ENCODE measurements at places on chromosomes 3 and 15.

DNA sequence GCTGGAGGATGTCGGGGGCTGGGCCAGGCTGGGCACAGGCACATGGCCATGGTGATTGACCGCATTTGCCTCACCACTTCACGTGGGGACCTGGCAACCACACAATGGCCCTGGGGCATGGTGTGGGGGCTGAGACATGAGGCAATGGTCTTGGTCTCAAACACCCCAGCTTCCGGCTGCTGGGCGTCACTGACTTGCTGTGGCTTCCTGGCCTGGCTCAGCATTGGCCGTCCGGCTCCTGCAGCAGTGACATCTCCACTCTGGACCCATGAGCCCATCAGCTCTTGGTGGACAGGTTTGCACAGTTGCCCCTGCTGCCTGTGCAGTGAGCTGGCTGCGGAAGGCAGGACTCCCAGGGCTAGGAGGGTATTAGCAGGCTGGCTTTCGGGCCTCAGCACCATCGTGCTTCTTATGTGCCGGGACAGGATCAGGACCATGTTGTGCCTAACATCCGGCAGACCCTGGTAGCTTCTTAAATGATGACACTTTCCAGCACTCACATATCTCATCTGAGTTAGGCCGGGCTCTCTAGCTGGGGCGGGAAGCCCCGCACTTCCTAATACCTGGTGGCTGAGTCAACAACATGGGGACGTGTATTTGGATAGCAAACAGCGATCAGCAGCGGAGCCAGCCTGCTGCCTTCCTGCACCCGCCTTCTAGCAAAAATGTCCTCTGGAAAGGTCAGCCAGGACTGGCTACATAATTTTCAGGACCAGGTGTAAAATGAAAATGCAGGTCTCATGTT is 34.1 kb downstream of the ZNF710 start:
- no peak for DNase-seq

DNA sequence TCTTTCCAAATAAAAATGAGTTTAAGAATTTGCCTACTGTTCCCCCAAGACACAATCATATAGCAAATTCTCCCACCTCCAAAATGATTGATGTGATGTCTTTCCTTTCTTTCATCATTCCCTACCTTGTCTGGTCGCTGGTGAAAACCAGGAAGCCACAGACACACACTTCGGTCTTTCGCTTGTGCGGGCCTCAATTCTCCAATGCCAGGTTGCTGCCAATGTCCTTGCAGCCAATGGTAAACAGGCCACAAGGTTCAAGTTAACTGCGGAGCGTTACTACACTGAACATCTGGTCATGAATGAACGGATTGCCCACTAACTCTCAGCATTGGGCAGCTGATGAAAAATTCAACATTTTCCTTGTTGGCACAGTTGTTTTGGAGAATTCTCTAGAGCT is 192.2 kb downstream of the FOXP1 start:
- no peak for DNase-seq

- no peak for DNase-seq
Observed at GRCh38 chr15:100999369-100999768, 80.2 kb downstream of the LRRK1 start.

DNA sequence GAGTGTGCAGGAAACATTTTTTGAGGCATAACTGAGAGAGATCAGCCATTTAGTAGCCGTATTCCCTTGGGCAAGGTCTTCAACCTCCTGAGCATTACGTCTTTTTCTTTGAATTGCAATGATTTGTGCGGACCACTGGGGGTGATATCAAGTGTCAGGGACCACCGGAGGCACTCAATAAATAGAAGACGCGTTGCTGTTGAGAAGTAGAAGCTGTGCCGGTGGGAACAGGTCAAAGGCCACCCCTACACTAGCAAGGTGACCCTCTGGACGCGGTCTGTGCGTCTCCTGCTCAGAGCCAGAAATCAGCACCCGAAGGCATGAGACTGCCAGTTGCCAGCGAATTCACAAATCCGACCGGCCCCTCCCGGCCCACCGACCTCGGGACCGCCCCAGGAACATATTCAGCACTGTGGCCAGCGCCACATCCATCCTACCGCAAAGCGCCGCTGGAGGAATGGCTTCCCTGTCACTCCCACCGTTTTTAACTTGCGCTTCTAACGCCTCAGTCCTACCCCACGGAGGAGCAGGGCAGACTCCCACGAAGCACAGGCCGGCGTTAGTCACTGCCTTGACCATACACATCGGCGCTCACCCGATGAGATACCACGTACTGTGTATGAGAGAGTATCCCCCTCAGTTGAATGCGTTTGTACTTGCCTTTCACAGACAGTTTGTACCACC is 1.4 kb upstream of the GHSR start:
- no peak for DNase-seq

- DNase-seq = peak; percentile 58
Observed at GRCh38 chr3:124552224-124552623, 178.0 kb upstream of the UMPS start.

DNA sequence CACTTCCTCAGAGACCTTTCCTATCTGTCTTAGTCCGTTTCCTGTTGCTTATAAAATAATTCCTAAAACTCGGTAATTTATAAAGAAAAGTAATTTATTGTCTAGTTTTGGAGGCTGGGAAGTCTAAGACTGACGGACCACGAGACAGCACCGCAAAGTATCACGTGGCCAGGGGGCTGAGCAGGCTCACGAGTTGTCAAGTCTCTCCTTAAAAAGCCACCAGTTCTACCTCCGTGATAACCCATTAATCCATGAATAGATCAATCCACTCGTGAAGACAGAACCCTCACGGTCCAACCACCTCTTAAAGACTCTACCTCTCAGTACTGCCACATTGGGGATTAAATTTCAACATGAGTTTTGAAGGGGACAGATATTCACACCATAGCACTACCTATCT is 821 bp downstream of the LINS1 start:
- DNase-seq = no peak

GRCh38 chr3:18761530-18761929 is 336.4 kb upstream of the SATB1 start:
- DNase-seq = no peak

- DNase-seq = peak; percentile 40
Observed at GRCh38 chr15:89206908-89207331, 14.5 kb downstream of the RLBP1 start.

GRCh38 chr15:55879181-55879580 is 114.2 kb downstream of the NEDD4 start:
- DNase-seq = no peak

DNA sequence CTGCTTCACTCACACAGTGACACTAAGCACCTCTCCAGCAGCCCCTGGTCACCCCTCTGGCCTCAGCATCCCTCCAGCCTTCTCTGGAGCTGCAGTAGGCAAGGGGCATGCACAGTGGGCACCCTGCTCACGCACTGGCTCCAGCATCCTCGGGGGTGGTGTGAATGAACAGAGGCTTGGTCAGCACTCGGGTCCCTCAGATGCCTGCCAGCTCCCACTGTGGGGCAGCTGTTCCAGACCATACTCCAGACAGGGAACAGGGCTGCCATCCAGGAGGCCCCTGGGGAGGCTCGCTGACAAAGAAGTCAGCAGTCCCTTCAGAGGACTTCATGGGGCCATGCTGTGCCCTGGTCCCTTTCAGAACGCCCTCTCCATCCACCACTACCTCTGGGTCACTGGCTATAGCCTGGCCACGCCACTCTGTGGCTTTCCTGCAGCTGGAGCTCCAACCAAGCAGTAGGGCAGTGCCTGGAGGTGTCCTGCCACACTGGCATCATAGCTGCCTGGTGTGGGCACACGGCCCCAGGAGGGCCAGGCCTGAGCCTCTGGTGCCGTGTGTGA is 26.3 kb downstream of the ALS2CL start:
- DNase-seq = no peak

DNA sequence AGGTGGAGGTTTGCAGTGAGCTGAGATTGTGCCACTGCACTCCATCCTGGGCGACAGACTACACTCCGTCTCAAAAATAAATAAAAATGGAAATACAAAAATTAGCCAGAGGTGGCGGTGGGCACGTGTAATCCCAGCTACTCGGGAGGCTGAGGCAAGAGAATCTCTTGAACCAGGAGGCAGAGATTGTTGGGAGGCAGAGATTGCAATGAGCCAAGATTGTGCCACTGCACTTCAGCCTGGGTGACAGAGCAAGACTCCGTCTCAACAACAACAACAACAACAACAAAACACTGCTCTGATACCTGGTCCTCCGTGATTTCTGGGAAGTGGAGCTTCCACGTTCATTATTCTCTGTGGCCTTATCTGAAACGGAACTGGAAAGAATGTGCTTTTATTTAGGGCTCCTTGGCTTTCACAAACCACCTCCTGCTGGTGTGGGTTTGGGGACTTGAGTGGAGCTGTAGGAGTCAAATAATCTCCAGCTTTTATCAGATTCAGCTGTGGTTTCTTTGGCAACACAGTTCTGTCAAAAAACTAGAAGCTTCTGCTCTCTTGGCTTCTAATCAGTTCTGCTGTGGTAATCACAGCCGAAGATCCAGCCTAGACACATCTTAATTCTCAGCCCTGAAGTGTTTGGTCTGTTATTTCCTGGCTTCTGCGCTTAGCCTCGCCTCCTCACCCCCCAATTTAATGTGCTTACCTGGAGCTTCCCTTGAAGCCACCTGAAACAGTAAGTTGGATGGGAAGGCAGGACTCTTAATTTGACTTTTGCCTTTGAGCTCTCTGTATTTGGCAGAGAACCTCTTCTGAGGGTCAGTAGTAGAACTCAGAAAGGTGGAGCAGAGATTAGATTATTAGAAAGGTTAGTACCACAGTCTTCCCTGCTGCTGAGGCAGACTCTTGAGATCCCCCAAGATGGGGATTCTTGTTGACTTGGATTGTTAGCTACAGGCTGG is 21.4 kb downstream of the IRAK2 start:
- DNase-seq = no peak

GRCh38 chr3:120615847-120616609 is 19.9 kb downstream of the NDUFB4 start:
- no peak for DNase-seq

- DNase-seq = no peak
Observed at GRCh38 chr3:72475258-72476138, 372.7 kb downstream of the SHQ1 start.

GRCh38 chr3:24310887-24311286 is 183.8 kb downstream of the THRB start:
- DNase-seq = no peak

GRCh38 chr3:101611023-101611422 is 37.0 kb downstream of the PCNP start:
- DNase-seq = no peak

GRCh38 chr15:78194568-78194925 is 39.8 kb downstream of the ACSBG1 start:
- no peak for DNase-seq

DNA sequence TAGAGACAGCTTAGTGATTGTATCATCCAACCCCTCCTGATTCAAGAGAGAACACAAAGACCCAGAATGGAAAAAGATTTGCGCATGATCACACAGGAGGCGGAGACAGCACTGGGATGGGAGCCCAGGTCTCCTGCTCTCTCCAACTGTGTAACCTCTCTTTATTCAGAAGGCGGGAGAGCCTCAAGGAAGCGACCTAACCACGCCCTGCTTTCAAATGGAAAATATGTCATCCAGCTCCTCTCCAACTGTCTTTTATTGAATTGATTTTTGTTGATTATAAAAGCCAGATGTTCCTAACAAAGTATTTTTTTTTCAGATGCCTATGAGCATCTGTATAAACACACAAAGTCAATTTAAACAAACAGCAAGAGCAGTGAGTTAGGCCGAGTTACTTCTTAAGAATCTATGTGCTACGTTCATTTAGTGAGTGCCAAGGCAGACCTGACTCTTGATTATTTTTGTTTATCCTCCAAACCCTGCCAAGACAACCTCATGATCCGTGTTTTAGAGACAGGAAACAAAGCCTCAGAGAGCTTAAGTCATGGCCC is 74.5 kb downstream of the BFSP2 start:
- no peak for DNase-seq

- no peak for DNase-seq
Observed at GRCh38 chr3:45329761-45330305, 58.5 kb upstream of the LARS2 start.
